NCI-H2081 (cell line): ENCODE measurements at places on chromosomes 4 and X.

GRCh38 chr4:48472794-48473193, 10.3 kb upstream of the SLC10A4 start:
- no peak for DNase-seq

DNA sequence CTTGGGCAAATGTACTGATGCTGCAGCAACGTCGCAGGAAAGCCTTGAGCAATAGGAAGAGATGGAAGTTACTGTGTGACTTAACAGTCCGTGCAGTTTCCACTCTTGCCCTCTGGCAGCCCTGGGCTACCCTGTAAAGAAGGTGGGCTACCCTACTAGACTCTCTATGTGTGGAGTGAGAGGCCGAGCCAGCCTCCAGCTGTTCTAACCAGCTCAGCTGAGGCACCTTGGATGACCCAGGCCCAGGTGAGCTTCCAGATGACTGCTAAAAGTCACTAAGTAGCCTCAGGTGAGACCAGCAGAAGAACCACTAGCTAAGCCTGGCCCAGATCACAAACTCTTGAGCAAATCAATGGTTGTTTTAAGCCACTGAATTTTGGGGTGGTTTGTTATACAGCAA, 34.9 kb upstream of the PPP2R2C start:
- DNase-seq, result no peak

GRCh38 chr4:40563401-40563800, 66.3 kb downstream of the RBM47 start:
- no peak for DNase-seq

- no peak for DNase-seq
Measured at GRCh38 chr4:138958519-138958918, 57.1 kb upstream of the NOCT start.

DNA sequence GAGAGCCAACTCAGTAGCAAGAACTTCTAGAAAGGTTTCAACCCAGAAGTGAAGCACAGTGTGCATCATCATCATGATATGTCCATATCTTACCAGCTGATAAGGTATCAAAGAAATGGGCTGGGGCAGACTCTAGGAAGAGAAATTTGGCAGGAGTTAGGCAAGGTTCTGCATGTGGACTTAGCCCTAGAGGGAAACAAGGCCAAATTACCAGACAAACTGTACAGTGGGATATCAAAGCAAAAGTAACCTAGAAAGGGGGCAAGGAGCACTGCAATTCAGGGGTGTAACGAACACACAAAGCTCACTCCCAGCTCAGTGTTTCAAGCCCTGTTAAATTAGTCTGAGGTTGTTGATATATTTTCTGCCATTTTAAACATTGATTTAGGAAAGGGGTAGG, 407.4 kb downstream of the SMARCA1 start:
- DNase-seq, result no peak

DNA sequence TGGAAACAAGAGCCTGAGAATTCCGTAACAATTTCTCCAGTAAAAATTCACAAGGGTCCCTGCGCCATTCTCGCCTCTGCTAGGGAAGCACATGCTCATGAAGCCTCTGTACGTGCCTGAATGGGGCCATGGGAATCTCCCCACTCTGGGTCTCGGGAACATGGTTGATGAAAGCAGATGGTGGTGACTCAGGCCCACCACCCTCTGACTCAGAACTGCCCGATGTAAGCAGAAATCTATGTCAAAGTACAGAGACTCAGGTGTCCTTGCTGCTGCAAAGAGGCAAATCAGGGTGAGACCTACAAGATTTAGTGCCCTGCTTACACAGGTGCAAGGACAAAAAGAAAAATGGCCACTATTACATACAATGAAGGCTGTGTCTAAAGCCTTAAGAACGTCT, 65.0 kb downstream of the SCD5 start:
- no peak for DNase-seq

- DNase-seq, result no peak
Measured at GRCh38 chr4:169252339-169253112, 18.2 kb downstream of the SH3RF1 start.

GRCh38 chr4:6620891-6621555, 19.5 kb upstream of the MRFAP1 start:
- no peak for DNase-seq

GRCh38 chrX:89034679-89035078, 287.7 kb downstream of the CPXCR1 start:
- no peak for DNase-seq

- no peak for DNase-seq
Measured at GRCh38 chr4:154578919-154579318, 11.6 kb downstream of the FGA start.

GRCh38 chr4:82124932-82125786, 248.6 kb downstream of the HNRNPD start:
- no peak for DNase-seq

- DNase-seq, result no peak
Measured at GRCh38 chr4:33924239-33924638, 2320.1 kb downstream of the ARAP2 start.

DNA sequence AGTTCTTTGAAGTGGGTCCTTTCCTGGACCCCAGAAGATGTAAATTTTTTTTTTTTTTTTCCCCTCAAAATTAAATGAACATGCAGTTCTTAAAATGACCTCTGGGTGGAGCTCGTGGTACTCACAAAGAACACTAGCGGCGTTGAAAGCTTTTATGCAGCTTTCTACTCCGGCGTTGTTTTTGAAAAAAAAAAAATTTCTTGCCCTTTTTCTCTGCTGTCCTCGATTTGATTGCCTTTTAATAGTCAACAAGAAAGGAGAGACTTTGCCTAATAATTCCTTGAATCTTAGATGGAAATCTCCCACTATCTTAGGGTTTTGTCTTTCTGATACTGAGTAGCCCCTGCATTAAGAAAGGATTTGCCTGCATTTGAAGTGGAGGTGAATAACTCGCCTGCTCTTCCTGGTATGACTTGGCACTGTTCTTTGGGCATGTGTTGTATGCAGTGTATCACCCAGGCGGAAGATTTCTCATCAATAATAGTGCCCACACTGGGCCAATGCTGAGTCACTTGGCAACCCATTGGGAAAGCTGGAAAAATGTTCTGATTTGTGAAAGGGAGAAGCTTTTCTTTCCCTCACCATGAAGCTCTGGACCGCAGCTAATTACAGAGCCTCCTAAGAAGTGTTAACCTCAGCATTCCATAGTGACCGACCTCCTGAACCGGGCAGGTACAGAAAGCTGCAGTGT, 104.0 kb downstream of the PHEX start:
- peak; percentile 44 for DNase-seq

- DNase-seq, result no peak
Measured at GRCh38 chr4:147689067-147689466, 5.1 kb upstream of the PRMT9 start.

DNA sequence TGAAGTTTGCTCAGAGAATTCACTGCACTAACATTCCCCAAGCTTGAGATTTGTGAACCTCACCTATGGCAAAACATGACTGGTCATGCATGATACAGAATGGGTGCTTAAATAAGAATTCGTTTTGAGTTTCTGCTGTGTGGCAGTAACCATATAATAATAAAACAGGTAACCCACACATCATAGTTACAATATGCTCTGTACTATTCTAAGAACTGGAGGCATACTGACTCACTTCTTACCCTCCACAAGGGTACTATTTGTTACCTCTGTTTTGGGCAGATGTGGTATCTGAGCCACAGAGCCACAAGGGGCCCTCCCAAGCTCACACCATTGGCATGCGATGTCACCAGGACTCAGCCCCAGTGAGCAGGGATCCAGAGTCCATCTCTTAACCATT, 17.6 kb downstream of the SLC2A9 start:
- DNase-seq, result no peak

DNA sequence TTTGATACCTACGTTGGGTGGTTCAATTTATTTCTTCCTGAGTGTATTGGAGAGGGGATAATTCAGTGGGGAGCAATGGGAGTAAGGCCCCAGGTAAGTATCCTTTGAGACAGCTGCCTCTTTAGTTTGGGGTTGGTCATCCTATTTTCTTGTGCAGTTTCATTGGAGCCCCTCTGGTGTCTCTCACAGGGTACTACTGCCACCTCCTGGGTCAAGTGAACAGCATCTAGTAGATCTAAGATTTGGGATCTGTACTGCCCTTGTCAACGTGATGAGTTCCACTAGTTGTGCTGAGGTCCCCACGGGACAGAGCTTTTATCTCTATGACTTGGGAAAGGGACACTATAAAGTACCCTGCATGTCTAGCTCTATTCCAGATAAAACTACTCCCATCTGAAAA, 80.6 kb downstream of the PBDC1 start:
- DNase-seq, result peak; percentile 1

DNA sequence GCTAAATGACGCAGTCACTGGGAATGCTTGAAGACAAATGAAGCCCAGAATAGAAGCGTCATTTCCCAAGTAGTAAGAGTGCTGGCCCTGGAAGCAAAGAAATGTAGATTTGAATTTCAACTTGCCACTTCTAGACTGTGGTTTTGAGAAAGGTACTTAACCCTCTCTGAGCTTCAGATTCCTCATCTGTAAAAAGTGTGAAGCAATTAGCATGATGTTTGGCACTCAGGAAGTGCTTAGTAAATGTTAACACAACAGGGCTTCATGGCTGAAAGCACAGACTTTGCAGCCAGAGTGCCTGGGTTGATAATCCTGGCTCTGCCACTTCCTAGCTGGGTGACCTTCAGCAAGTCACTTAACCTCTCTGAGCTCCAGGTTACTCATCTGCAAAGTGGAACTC, 147.4 kb upstream of the RPS6KA3 start:
- no peak for DNase-seq

DNA sequence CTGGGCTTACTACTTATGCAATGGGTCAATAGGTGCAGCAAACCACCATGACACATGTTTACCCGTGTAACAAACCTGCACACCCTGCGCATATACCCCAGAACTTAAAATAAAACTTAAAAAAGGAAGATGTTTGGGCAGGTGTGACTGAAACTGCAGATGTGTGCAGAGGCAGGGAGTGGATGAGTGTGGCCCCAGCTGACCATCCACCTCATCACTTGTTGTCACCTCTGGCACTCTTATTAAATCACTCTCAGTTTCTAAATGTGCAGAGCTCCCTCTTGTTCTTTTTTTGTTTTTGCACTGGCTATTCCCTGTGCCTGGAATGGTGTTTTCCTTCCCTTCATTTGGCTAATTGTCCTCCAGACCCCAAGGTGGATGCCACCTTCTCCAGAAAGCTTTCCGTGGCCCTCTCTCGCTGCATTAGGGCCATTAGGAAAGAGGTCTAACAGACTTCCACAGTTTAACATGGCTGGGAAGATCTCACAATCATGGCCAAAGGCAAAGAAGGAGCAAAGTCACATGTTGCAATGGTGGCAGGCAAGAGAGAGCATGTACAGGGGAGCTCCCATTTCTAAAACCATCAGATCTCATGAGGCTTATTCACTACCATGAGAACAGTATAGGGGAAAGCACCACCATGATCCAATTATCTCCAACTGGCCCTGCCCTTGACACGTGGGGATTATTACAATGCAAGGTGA, 58.5 kb downstream of the SLC2A9 start:
- no peak for DNase-seq

- no peak for DNase-seq
Measured at GRCh38 chr4:72112514-72113156, 80.8 kb downstream of the NPFFR2 start.

- no peak for DNase-seq
Measured at GRCh38 chr4:8537041-8537461, 43.1 kb upstream of the GPR78 start.

DNA sequence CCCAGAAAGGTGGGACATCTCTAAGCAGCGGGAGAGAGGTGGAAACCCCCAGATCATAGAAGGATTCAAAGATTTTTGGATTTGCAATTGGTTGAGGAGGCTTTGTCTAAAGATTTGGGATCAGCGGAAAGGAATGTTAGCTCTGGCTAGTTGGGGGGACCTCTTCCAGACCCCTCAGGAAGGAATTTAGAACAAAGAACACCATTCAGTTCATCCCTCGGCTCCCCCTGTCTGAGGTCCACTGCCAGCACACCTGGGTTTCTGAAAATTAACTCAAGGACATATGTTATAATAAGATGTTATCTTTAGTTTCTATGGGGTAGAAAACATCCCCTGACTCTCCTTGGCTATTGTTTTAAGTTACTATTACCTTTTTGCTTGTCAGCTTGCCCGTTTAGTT, 163.6 kb downstream of the CEP135 start:
- DNase-seq, result no peak

GRCh38 chrX:116961872-116962582, 499.3 kb upstream of the CT83 start:
- DNase-seq, result peak; percentile 13

- no peak for DNase-seq
Measured at GRCh38 chr4:147635348-147635747, 18.2 kb downstream of the TMEM184C start.

DNA sequence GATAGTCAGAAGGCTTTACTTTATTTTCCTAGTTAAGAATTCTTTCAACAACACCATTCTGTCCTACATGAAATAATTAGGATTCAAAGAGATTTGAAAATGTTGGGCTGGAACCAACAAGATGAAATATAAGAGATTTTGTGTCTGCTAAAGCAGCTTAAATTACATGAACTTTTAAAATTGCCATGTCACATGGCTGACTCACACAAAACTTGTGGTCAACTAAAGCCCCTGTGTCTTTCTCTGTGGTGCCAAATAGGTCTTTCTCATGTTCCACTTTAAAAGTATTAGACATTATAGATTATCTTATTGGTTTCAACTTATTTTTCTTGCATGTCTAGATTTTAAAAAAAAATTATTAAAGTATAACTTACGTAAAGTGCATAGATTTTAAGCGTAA, 60.8 kb upstream of the FHL1 start:
- no peak for DNase-seq

- no peak for DNase-seq
Measured at GRCh38 chr4:6594826-6595355, 19.9 kb downstream of the MAN2B2 start.

GRCh38 chrX:16205840-16206239, 38.6 kb downstream of the MAGEB17 start:
- DNase-seq, result no peak

DNA sequence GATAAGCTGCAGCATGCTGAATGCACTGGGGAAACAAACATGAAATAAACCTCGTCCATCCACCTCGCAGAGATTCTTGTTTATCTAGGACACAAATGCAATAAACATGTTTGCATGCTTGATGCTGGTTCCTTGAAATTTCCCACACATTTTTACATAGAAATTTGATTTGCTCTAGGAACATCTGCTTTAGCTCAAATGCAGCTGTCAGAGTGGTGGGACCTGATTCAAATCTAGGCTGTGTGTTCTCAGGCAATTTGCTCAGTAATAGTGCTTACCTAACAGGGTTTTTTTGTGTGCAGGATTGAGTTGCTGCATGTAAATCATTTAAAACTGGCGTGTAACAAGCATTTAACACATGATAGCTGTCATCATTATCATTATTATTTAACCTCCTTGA, 293.1 kb downstream of the QDPR start:
- no peak for DNase-seq

DNA sequence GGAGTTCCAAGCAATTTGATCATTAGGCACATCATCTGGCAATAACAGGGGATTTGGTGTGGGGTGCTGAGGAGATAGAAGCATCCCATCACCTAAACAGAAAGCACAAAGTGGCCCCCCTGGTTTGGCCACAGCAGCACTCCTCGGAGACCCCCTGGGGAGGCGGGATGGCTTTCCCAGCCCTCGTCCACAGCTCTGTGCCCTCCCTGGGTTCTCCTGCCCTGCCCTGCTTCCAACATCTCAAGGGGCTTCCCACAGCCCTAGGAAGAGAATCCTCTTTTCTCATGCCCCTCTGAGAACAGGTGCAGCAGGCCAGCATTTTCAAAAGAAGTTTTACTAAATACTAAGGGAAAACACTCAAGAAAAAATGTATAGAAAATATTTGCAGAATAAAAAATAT, 12.8 kb downstream of the ATP5ME start:
- no peak for DNase-seq
